Bone marrow (tissue), 2 donors: ENCODE measurements at places on chromosomes 7 and 10.

- no peak for DNase-seq
Measured at GRCh38 chr7:109622320-109622719, 1052.6 kb downstream of the DNAJB9 start.

- no peak for DNase-seq
Measured at GRCh38 chr10:105950410-105950809, 1214.1 kb downstream of the SORCS1 start.

GRCh38 chr10:77744245-77744644, 106.6 kb upstream of the KCNMA1 start:
- DNase-seq = no peak

DNA sequence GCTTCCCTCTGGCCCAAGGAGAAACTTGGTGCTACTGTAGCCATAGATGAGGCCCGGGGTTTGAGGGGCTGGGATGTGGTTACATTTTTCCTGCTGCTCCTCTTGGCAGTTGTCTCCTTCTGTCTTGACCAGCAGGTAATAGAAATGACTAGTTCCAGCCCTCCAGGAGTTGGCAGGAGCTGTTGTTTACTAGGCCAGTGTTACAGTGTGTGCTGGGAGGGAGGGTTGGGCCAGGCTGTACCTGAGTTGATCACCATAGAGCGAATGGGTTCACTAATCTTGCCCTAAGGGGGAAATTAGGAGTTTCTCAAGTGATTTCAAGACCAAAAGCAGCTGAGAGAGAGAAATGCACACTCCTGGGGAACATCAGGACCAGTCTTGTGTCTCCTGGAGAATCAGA, 34.9 kb downstream of the PAX2 start:
- no peak for DNase-seq

GRCh38 chr10:58086144-58086762, 181.4 kb downstream of the IPMK start:
- DNase-seq = no peak
